ENCODE measurements at places on chromosomes 1 and 21. TPM values are rescaled to one million over a fixed set of nuclear protein-coding genes. Genes with fewer than 3 reads are reported as not detected.
A peak's percentile ranks its signal among the peaks of the same experiment; 100 is the strongest.

- no peak for DNase-seq
Measured at GRCh38 chr1:20069874-20070273, at the start of gene PLA2G5. Gene PLA2G5 (plus strand): TSS chr1:20070194. CDS start chr1:20084831, 14,637 bp downstream.

CKS1B gene
- total RNA-seq: 230 TPM

GRCh38 chr1:8200317-8201115 is 117.4 kb upstream of the SLC45A1 start:
- DNase-seq: no peak

DNA sequence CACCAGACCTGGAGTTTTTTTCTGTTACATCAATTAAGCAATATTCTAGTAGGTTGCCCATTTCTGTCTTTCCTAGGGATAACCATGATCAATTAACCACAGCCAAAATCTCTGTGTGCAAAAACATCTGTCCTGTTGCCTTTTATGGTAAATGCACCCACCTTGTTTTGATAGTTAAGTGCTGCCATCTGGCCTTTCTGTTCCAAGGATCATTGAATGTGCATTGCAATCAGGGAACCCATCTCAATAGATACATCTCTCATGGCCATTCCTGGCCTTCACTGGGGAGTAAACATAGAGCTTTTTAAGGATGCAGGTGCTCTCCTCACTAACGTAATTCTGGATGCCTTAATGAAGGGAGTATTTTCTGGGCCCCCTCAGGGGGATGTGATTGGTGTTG is 111.8 kb upstream of the KIAA1614 start:
- no peak for DNase-seq

LRRIQ3 gene
- total RNA-seq: 2.4 TPM

ADAMTSL4 gene
- not detected for total RNA-seq

- no peak for DNase-seq
Measured at GRCh38 chr1:199784138-199784895, 243.2 kb upstream of the NR5A2 start.

- peak; percentile 61 for DNase-seq
Measured at GRCh38 chr21:42655796-42656770, 2.7 kb downstream of the PDE9A start.

DNA sequence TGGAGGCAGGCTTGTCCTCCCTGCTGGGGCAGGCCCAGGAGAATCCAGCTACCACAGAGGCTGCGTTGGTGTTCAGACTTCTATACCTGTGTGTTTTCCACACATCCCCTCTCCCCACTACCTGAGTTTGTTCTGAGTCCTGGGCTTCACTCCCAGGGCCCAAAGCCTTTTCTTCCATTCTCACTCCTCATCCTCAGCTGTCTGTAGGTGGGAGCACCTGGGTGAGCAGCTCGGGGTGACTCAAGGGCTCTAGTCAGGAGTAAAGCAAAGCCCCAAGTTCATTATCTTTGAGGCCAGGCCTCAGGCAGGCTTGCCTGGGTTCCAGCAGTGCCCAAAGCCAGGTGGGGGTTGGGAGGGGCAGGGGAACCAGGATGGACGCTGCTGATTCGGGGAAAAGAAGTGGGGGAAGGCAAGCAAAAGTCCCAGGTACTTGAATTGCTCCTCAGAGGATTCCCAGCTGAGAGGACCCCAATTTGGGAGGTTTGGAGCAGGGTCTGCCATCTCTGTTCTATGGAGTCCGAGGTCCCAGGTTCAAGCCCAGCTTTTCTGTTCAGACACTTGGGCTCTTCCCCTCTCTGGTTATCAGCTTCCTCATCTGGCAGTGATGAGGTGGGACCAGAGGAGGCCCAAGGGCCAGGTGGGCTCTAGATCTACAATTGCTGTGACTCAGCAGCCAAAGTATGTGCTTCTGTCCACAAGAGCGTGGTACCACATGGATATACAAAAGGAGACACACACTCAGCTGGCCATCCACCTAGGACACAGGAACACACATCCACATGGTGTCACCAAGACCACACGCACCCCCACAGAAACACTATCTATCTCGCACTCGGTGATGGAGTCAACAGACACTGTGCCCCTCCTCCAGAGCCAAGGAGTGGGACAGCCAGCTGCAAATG is 5.8 kb upstream of the PTPN7 start:
- DNase-seq: no peak

SPATA45 gene
- 2.0 TPM for total RNA-seq

GRCh38 chr1:89598450-89599331 is 34.2 kb upstream of the LRRC8C start:
- peak; percentile 50 for DNase-seq

DNA sequence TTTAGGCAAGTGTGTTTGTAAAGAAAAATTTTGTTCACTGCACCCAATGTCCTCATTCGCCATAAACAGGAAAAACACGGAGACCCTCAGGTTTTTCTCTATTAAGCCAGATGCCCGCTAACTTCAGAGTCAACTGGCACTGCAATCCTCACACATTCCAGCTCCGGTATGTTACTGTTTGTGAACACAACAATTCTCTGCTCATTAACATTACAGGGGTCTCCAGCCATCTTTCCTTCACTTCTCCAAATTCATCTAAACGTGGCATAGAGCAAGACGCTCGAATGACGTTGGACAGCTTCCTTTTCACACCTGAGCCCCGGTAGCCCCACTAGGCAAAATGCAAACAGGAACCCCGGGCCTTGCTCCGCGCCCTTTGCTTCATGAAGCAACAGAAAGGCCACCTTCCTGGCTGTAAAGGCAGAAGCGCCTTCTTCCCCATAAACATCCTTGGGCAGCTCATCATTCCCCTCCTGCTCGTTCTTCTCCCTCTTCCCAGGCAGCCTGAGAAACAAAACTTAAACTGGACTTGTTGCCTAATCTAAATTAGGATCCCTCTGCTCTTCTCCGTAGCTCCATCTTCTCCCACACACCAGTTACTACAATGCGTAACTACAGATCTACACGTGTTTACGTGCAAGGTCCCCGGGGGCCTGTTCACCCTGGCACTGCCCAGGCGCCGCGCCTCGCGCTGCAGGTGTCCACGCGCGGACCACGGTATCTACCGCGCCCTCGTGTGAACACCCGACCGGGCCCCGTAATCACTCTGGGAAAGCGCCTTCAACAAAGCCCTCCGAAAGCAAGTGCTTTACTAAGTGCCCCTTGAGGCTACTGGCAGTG is 1.2 kb downstream of the LBR start:
- peak; percentile 73 for DNase-seq

GRCh38 chr1:150613061-150613920 is 16.1 kb downstream of the ENSA start:
- peak; percentile 53 for DNase-seq

PRELP gene
- not detected for total RNA-seq

DNA sequence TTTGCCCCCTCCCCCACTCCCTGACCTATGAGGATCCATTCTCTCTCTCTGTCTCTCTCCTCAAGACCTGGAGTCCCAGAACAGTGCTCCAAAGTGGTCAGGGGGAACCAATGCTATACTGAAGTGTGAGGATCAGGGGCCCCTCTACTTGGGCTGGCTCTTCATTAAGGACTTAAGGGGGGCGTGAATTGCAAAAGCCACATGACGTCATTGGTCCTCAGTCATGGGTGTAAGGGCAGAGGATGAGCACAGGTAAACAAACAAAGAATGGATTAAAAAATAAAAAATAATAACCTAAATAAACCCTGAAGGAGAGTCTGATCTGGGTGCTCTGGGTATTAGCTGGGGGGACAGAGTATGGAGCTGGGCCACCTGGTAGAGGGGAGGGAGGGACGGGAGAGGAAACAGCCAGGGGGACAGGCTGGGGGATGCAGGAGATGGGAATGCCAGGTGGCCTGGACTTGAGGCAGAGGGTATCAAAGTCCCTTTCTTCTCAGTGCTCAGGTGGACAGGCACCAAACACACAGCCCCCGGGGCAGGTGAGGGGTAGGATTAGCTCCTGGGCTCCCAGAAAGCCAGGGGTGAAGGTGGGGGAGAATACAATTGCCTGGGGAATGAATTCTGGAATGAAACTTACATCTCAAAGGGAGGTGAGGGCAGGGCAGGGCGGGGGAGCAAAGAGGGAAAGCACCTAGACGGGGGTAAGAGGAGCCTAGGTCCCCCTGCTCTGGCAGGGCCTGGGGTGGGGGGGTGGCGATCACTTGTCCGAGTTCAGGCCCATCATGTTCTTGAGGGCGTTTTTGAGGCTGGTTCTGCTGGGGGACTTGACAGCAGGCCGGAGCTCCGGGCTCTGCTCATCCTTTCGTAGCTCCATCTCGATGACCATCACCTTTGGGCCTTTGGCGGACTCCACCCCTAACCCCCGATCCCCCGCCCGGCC is 4.6 kb downstream of the MPZ start:
- peak; percentile 10 for DNase-seq

DNA sequence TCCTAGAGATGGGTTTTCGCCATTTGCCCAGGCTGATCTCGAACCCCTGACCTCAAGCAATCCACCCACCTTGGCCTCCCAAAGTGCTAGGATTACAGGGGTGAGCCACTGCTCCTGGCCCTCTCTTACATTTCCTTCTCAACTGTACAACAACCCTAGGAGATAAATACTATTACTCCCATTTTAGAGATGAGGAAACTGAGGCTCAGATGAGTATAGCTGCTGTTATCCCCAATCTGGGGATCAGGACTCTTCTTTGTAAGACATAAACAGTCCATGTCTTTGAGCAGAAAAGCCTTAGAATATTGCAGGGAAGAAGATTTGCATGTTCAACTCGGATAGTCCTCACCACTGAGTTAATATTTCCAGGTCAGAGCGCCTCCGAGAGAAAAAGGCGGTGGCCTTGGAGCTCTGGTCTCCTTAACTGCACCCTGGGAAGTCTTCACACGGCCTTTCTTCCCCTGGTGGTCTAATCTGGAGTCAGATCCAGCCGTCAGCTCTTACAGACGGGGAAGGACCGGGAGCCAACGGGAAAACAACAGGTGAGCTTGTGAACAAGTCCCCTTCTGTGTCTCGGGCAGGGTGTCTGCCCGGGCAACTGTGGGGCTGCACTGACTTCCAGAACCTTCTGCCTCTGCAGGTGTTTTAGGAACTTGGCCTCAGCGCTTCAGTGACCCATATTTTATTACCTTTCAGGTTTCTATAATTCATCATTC is 5.9 kb upstream of the OLIG1 start:
- no peak for DNase-seq

DNA sequence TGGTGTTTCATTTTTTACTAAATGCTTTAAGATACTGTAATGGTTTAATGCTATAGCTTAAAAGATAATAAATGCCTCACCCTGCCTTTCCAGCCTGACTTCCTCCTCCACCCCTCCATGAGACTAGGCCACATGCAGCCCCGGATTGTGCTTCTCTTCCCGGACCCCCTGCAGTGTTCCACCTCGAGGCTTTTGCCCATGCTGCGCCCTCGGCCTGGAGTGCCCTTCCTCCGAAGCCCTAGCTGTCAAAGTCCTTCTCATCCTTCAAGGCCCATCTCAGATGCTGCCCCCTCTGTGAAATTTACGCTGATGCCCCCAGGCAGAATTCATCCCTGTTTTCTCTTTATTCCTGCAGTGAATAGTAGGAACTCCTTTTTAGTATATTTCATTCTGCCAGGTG is 98.5 kb downstream of the ATP5PO start:
- no peak for DNase-seq

DNA sequence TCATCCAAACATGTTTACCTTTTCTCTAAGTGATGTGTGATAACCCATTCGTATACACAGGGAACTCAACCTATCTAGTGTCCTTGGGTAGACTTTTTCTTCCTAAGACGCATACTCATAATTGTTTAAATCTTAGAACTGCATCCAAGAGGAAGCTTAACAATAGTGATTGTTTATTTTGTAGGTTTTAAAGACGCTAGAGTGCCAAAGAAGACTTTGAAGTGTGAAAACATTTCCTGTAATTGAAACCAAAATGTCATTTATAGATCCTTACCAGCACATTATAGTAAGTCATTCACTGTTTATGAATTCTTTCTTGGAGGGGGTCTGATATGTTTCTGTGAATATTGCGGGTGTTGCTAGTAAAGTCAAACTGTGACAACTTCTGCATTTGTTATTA is 25.4 kb downstream of the PLA2G4A start:
- no peak for DNase-seq

DNA sequence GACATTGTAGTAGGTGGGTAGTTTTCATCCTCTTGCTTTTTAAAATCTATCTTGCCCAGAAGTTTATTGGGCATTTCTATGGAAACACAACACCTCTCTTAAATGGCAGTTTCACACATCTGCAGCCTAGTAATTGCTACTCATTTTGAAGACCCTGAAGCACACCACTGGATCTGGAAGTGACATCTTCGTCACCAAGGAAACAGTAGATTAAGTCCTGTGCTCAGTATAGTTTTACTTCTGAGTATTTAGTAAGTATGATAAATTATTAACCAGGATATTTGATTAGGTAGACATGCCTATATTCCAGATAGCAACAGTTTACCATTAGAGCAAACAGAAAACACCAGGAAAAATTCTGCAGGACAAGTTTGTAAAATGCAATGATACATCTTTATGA is 48.7 kb downstream of the UCK2 start:
- DNase-seq: no peak
